ENCODE measurements at places on chromosomes 11 and 22. TPM values are rescaled to one million over a fixed set of nuclear protein-coding genes. Genes with fewer than 3 reads are reported as not detected.

- no peak for DNase-seq
Measured at GRCh38 chr22:28821452-28821851, 21.1 kb upstream of the XBP1 start.

The OR56A1 gene
- total RNA-seq, result not detected

GRCh38 chr22:42462016-42462415, 29.8 kb upstream of the NFAM1 start:
- DNase-seq, result no peak

DNA sequence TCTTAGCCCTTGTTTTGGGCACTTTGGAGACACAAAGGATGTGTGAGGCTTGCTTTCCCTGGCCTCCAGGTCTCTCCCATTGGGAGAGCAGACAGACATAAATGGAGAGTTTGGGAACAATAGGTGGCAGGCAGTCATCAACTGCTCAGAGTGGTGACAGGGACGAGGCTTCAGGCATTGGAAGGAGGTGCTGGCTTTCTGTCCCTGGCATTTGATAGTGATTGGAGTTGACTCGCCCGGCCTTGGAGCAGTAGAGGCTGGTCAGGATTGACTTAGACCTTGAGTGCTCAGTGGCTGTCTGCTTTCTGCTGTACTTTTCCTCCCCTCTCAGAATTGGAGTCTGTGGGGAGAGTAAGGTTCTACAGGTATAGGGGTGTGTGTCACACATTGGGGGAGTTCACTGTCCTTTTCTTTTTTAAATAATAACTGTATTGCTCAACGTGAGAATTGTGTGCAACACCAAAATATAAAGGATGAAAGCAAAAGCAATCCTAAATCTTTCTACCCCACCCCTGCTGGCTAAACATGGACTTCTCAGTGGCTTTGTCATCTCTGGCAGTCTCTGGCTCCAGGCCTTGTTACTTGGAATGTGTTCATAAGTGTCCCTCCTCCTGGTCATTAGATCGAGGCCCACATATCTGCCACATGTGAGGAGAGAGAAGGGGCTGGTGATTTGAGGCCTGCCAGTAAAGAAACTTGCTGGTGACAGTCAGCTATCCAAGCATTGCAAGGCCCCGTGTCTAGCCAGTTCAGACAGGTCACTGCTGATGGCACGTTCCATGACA, 21.1 kb downstream of the SHISA8 start:
- DNase-seq, result no peak

The DRICH1 gene
- 0.21 TPM for total RNA-seq

The OR52I1 gene
- not detected for total RNA-seq

- DNase-seq, result no peak
Measured at GRCh38 chr11:128814856-128815705, 52.0 kb downstream of the KCNJ1 start.

DNA sequence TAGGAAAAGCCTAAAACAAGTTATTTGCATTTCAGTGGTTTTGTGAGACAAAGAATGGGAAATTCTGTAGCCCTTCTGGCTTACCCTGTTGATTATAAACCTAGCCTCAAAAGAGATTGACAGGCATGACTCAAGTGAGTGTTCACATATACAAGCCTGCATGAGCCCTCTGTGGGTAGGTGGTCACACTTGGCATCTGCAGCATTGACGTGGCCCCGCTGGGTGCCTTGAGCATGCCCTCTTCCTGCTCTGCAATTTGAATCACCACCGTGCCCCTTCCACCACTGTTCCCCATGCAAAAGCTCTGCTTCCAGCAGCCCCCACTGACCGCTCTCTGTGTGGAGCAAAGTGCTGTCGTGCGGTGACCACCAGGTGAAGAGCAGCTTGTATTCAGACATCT, 21.0 kb upstream of the ADSL start:
- DNase-seq, result peak; percentile 53

- no peak for DNase-seq
Measured at GRCh38 chr11:125464666-125465065, 31.4 kb downstream of the FEZ1 start.

The ADM2 gene
- 4.1 TPM for total RNA-seq

GRCh38 chr11:94060401-94060800, 39.2 kb downstream of the HEPHL1 start:
- no peak for DNase-seq

DNA sequence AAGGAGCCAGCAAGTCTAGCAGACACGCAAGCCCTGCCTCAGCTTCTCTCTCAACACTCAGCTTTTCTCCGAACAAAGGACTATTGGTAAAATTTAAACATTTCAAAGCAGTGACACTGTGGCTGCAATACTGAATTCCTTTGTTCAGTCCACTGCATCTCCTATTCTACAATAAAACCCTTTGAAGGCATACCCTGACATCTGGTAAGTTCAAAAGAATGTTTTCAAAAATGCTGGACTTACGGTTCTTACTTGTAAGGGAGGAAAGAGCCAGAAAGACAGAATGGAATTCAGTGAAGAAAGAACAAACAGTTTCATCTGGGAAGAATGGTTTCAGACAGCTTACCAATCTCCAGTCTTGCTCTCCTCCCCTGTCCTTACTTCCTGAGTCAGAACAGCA, 12.7 kb upstream of the OR8K1 start:
- no peak for DNase-seq

DNA sequence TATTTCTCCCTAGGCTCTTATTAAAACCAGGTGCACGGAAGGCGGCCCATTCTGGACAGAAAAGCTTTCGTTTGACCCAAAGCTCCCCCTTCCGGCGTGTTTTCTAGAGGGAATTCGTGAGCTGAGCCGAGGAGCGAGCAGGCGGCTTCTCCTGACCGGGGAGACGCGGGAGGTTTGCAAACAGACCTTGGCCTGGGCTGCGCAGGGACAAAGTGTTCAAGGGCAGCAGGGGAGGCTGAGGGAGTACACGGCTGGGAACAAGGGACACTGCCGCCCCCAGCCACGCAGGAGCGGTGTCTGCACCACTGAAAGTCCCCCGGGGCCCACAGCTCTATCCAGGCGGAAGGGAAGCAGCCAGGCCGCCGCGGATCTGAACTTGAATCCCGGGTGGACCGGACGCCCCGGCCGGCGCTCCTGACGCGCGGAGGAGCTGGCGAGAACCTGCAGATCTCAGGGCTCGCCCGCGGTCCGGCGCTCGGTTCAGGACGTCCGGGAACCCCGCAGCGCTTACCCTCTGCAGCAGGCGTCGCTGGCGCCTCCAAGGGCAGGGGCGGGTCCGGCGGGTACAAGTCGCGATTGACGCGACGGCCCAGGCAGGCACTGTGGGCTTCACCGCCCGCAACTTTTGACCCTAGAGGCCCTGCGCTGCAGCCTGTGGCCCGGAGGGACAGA, 101.9 kb downstream of the WT1 start:
- peak; percentile 44 for DNase-seq

The ARHGAP42 gene
- total RNA-seq, result 0.50 TPM

DNA sequence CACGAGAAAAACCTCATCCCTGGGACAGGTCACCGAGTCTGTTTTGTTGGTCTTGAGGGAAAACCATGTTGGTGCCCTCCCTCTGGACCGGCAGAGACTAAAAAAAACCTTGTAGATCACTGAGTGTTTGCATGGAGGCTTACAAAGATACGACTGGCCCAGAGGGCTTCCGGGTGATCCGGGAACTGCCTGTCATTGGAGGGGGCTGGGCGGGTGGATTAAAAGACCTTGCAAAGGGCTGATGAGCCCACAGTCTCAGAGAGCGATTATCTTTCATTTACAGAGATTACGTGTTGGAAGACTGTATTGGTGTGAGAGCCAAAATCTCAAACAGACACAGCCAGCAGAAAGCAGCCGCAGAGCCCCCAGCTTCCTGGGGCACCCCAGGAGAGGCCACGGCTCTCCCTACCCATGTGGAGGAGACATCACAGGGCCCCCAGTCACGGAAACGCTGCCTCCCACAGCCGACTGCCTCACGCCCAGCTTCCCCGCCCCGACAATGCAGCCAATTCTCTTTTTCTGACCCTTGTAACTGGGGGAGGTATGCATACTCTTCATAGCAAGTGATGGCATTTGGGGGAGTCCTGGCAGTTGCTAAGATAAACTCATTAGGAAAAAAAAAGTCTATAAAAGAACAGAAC, 426.4 kb downstream of the CTTN start:
- DNase-seq, result no peak

DNA sequence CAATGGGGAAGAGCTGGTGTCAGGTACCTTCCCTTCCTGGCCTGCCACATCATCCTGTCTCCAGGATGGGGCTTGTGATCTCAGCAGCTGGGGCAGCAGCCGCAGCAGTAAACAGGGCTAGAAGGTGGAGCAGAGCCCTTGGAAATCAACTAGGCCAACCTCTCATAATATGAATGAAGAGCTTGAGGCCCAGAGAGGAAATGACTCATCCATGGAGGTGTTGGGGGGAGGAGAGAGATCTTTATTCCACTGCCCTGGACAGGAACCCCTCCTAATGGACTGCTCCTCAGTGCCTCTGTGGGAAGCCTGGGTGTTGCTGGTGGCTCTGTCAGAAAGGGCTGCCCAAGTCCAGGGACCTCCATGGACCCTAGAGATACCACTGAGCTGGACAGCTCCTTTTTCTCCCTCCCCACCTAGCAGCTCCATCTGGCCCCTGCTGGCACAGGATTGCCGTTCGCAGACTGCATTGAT, 111.8 kb downstream of the OSBP2 start:
- no peak for DNase-seq

DNA sequence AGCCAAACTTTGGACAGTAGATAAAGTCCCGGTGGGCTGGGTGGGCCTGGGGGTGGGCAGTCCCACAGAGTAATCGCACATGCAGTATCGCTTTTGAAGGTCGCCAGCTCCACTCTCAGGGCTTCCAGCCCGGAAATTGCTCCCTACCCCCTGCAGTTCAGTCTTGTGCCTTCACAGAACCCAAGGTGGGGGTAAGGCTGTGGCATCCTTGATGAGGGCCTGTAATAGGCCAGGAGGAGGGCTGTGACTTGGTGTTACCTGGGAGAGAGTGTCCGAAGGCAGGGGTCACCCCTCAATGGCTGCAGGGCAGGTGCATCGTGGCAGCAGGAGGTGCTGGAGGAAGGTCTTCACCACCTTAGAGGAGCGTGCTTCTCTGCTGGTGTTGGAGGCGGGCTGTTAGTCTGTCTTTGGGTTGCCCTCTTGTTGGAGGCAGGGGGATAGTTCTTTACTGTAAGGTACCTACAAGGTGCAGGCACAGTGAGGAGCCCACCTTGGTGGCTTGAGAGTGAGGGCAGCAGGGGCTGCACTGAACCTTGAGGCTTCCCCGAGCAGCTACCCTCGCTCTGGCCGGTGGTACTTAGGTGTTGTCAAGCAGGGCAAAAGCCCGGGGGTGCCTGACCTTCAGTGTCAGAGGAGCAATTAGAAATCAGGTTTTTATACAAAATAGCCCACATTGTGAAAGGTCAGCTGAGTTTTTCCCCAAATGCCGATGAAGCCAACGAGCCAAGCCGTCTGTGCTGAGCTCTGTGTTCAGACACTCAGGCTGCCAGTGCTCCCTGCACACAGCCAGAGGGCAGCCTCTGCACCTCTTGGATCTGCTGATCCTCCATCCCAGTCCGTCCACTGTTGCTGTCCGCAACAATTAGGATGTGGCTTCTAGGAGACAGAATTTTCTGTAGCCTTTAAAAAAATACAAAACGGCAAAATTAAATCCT, 21.9 kb downstream of the SAMM50 start:
- no peak for DNase-seq

The ZBTB44 gene
- 37.8 TPM for total RNA-seq

- no peak for DNase-seq
Measured at GRCh38 chr11:13294771-13295579, 17.4 kb downstream of the BMAL1 start.

The GTSE1 gene
- 111 TPM for total RNA-seq

The PDE3B gene
- total RNA-seq, result 74.8 TPM

The APOL4 gene
- 8.5 TPM for total RNA-seq

The UFD1 gene
- total RNA-seq, result 97.2 TPM

The HBB gene
- not detected for total RNA-seq

- DNase-seq, result no peak
Measured at GRCh38 chr11:100625041-100625440, 62.0 kb upstream of the ARHGAP42 start.

The MS4A6A gene
- total RNA-seq, result not detected

DNA sequence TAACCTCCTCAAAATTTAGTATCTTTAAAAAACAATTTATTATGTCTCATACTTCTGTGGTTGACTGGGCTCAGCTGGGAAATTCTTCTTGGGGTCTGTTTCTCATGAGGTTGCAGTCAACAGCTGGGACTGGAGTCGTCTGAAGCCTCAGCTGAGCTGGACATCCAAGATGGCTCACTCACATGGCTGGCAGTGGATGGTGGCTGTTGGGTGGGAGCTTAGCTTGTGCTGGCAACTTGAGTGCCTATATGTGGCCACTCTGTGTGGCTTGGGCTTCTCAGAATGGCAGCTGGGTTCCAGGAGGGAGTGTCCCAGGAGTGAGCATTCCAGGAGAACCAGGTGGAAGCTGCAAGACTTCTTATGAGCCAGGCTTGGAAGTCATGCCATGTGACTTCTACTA, 13.2 kb downstream of the THY1 start:
- no peak for DNase-seq

The CLTCL1 gene
- total RNA-seq, result 0.44 TPM

DNA sequence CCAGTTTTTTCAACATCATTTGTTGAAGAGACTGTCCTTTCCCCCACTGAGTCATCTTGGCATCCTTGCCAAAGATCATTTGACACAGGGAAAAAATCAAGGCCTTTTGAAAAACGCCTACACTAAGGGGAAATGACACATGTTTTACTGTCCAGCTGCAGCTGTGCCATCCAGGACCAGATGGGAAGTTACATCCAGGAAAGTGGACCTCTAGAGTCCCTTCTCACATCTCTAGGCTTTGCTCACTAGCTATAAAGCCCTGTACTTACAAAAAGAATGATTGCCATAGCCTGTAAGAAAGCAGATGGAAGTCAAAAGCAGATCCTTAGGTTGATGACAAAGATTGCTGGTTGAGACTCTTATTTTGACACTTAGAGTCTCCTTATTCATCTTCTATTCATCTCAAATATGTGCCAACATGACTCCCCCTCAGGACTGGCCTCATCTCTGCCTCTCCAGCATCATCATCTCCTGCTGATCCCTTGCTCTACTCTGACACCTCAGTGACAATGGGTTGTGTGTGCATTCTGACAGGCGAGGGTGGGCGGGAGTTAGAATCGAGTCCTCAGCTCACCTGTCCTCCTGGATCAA, 22.8 kb downstream of the OSBP2 start:
- DNase-seq, result no peak

The CARD10 gene
- 0.31 TPM for total RNA-seq

The CYP2D6 gene
- total RNA-seq, result 3.6 TPM

- DNase-seq, result no peak
Measured at GRCh38 chr11:19869946-19870589, 157.4 kb downstream of the NAV2 start.

The ISX gene
- total RNA-seq, result not detected

The SYT13 gene
- not detected for total RNA-seq

The PTPRJ gene
- total RNA-seq, result 62.9 TPM

- peak; percentile 50 for DNase-seq
Measured at GRCh38 chr11:64359712-64360445, 917 bp downstream of the RPS6KA4 start.

Data from activated CD8-positive, alpha-beta T cell treated with anti-CD3 and anti-CD28 coated beads, Interleukin-2, amount 10 ng/mL, durations not matched to agents 7 days and 5 days (primary cell).